ENCODE measurements at places on chromosomes 2 and 18.

GRCh38 chr2:42942214-42942989 lies 150.0 kb upstream of the HAAO start:
- DNase-seq: no peak

- DNase-seq: no peak
These were observed 74.8 kb downstream of the ARHGEF4 start for GRCh38 chr2:130911482-130911881.

DNA sequence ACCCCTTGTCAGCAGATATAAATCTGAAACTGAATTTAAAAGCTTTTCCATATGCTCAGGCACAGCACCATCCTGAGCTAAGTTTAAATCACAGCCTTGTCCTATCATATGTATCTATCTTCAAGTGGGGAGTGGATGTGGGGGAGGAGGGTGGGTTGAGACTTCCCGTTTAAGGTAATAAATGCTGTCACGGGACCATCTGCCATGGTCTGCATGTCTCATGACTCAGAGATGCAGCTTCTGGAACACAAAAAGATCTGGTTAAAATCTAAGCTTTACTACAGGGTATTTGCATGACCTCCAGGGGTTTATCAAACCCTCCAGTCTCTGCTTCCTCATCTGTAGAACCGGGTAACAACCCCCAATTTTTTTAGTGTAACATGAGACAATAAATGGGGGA lies 377.7 kb upstream of the ST6GAL2 start:
- no peak for DNase-seq

- no peak for DNase-seq
These were observed 154.9 kb upstream of the NDUFV2 start for GRCh38 chr18:8947566-8947965.

DNA sequence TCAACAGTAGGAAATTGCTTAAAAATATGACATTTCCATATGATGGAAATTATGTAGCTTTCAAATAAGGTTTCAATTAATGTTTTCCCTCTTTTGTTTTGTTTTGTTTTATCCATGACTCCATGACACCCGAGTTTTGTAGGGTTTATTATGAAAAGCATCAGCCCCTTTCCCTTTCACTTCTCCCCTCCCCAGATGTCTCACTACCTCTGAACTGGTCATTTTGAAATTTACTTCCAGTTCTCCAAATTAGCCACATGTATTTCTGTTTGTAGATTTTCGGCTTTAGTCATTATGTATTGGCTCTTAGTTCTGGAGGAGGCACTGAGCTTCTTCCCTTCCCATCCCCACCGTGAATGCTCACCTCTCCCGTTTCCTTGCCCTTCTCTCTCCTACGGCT lies 18.6 kb upstream of the VPS4B start:
- no peak for DNase-seq

DNA sequence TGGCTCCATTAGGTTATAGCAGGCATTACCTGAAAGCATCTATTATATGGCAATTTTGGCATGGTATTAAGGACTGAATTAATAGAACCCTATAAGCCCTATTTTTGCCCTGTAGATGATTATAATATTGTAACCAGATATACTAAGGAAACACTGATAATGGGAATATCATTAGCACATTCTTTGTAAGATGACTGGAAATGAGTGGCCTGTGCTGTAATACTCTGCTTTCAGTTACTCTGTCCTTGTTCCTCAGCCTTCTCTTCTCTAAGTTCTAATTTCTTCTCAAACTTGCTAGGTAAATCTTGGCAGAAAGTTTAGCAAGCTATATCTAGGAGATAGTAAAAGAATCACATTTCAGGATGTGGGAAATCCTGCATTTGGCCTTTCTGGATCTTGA lies 74.0 kb upstream of the ITPRID2 start:
- DNase-seq: no peak

- no peak for DNase-seq
These were observed 112.5 kb downstream of the PIK3C3 start for GRCh38 chr18:42067518-42067917.

- DNase-seq: no peak
These were observed 24.3 kb upstream of the MAPRE3 start for GRCh38 chr2:26945991-26946750.

DNA sequence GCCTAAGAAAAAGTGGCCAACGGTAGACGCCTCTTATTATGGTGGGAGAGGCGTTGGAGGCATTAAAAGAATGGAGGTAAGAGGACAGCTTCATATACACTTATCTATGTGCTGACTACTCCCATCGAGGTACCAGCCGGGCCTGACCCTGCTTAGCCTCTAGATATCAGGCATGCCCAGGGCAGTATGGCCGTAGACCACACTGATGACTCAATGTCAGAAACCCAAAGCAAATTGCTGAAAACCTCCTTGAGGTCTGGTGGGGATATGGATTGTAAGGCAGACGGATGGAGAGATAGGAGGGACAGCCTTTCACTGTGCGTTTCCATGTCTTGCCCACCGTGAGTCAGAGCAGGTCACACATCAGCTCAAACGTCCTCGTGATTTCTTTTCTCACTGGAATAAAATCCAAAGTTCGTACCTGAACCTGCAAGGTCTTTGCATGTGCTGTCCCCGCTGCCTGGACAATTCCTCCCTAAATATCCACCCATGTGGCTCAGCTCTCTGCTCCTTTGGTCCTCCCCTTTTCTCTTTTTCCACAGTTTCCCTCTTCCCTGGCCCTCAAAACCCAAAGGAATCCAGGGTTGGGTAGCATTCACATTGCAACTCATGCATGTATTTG lies 168.9 kb downstream of the ANTXR1 start:
- no peak for DNase-seq

GRCh38 chr2:222238072-222238471 lies 60.7 kb downstream of the PAX3 start:
- no peak for DNase-seq

DNA sequence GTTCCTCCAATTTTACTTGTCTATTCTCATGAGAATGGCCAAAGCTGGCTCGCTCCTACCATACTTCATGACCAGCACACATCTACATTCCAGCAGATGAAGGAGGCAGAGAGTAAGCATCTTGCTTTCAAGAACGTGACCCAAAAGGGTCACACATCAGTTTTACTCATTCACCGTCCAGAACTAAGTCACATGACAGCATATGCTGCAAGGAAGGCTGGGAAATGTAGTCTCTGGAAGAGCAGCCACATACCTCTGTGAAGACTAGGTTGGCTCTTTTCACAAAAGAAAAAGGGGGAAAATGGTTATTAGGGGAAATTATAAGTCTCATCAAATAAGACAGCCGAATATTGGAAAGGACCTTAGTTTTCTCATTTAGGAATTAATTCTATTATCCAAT lies 835.3 kb downstream of the EPHA4 start:
- DNase-seq: no peak

- DNase-seq: no peak
These were observed 68.1 kb upstream of the BCL2L11 start for GRCh38 chr2:111052621-111053020.

GRCh38 chr2:134327367-134327766 lies 73.5 kb downstream of the MGAT5 start:
- DNase-seq: no peak

DNA sequence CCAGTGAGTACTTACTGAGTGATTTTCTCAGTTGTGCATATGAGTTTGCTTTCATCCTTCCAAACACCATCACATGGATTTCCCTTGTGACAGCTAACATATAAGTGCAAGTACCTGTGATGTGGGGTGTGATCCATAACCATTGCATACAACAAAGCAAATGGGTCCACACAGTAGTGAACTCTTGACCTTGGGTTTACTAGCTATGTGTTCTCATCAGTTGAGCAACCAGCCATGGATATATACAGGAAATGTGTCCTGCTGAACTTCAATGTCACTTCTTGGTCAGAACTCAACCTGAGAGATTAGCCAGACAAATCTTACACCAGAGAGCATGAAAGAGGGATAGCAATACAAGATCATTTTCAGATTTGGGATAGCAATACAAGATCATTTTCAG lies 420.9 kb upstream of the KCNH7 start:
- no peak for DNase-seq

DNA sequence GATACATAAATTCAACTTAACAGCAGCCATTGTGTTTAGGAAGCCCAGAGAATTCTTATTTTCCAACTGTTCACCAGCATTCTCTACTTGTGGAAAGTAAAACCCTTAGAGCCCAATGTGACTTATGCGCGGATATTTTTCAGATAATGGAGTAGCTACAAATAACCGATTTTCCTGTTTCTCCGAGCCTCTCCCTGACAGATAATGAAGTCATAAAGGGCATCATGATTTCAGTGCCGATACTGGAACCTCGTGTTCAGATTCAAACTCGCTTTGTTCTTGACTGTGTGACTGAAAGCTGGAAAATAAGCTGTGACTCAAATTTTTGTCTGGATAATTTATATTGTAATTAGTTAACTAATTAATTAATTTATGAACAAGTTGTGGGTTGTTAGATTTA lies 228.2 kb downstream of the VAPA start:
- DNase-seq: no peak

DNA sequence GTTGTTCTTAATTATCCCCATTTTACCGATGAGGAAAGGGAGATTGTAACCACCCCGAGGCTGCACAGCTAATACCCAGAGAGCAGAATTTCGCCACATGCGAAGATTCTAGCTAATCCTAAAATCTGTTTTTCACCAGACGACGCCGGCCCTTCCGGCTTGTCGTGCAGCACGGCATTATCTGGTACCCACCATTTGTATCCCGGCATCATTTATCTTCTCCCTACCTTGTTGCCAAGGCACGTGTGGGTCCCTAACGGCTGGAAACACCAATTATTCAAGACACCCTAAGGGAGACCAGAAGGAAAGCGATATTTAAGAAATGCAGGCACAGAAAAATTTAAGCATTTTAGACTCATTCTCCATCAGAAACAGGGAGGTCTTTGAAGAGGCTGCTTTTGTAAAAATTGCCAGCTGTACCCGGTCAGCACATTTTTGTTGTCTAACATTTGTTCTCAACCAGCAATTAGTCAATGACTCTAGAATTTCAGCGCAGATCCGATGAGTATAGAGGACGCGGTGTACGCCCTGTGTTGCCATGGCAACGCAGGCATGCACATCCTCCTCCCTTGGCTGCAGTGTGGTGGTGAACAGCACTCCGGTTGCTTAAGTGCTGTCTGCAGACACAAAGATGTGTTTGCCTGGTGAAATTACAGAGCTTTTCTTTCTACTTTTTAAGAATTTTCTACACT lies 111.6 kb downstream of the AGAP1 start:
- no peak for DNase-seq

DNA sequence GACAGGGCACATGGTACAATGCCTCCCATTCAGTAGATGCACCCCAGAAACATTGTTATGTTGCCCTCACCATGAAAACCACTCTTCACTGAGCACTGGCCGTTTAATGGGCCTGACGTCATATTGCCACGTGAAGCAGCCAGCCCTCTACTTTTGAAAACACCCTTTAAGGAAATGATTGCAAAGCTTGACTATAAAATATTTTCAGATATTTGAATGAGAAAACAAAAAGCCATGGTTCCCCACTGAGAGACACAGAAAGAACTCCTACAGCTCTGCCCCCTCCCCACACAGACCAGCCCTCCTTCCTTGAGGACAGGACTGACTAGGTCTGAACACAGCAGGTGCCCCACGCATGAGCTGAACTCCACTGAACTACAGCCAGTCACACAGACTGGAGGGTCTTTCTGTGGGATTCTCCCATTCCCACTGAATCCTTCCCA lies 349.1 kb downstream of the ANAPC1 start:
- DNase-seq: no peak

- DNase-seq: no peak
These were observed 10.3 kb upstream of the CYBRD1 start for GRCh38 chr2:171512014-171512413.

GRCh38 chr2:204574486-204574885 lies 29.2 kb downstream of the PARD3B start:
- DNase-seq: no peak

DNA sequence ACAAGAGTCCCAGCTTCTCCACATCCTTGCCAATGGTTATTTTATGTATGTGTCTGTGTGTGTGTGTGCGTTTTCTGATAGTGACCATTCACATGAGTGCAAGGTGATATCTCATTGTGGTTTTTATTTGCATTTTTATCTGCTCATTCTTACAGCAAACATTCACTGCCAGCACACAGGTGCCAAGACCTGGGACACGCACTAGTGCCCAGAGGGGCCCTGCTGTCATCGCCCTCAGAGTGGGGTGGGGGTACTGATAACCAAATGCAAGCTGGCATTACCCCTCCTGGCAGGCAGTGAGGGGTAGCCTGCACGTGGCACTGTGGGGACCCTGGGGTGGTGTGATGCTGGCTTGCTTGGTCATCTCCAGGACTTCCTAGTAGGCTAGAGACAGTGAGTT lies 285.4 kb downstream of the LPIN1 start:
- no peak for DNase-seq

DNA sequence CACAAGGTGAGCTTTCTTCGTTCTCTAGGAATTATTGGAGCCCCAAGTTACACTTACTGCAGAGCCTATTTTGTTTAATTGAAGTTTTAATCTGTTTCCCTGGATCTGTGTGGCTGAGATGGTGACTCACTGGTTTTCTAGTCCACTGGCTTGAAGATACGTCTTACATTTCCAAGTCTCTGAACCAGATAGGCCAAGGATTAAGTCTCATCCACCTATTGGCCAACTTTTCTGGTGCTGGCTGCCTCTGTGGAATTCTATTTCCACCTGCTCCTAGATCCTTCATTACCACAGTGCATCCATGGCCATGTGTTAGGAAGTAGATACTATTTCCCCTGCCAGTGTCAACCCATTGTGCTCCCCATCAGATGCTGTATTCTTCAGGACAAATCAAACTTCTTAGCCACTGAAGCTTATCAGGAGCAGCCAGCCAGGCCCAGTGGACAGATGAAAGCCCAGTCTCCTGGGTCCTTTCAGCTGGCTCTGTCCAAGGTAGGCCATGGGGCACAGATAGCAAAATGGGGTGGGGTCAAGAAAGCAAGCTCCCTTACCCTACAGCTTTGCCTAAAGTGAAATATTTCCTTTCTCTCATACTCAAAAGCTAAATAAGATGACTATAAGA lies 198.8 kb upstream of the TCF4 start:
- no peak for DNase-seq

DNA sequence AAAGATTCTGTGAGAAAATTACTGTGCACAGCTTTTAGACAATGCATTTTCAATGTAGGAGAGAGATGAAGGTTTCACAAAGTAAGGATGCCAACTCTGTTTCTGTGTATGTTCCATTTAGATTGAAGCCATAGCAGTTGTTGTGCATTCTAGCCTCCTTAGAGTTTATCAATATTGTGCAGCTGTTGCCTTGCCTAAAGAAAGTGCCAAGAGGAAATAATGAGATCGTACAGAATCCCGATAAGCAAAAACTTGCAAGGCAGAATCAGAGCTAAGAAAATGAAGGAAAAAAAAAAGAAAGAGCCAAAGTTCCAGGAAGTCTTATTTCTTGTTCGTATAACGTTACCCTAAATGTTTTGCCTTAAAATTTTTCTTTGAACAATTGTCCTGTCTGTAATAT lies 965.0 kb downstream of the DCDC2C start:
- no peak for DNase-seq

GRCh38 chr18:70172225-70172624 lies 33.3 kb downstream of the RTTN start:
- no peak for DNase-seq

DNA sequence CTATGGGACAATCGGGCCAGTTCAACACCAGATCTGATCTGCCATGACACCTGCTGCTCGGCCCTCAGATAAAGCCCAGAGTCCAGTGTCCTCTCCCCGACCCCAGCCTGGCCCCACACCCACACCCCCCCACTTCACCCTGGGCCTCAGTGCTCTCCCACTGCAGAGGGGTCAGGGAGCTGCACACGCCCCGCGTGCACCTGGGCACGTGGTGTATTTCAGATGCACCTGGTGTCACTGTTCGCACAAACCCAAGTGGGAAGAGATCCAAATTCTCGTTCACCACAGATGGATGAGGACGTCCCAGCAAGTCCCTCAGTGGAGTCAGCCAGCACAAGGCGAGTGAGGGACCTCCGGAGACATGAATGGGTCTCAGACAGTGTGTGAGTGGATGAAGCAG lies 161.3 kb downstream of the RTP5 start:
- no peak for DNase-seq
